Mesothelial cell of epicardium (in vitro differentiated cells): ENCODE measurements at places on chromosomes 11 and 22. TPM values are rescaled to one million over a fixed set of nuclear protein-coding genes. Genes with fewer than 3 reads are reported as not detected.

The TRIM49 gene
- not detected in 3 replicates for total RNA-seq

DNA sequence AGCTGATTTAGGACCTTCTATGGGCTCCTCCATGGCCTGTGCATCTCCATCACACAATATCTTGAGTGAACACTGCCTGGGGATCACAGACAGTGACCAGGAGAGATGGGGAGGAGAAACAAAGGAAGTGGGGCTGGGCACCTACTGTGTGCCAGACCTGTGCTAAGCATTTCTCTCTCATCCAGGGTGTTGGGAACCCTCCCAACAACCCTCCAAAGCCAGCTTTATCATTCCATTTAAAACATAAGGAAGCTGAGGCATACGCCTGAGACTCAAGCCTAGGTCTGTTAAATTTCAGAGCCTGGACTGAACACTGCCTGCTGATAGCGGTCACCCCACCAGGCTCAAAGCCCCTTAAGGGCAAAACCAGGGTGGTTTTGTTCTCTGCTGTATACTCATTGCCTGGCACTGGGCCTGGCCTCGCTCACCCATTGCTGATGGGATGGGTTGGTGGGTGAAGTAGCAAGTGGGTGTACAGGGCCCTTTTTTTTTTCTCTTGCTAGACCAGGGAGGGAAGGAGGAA lies 130.1 kb downstream of the MN1 start:
- DNase-seq, result no peak
- peak overlapping the region; percentile 76 for H3K27ac ChIP-seq
- H3K27me3 ChIP-seq, result no peaks in the 10 kb centered on the region

DNA sequence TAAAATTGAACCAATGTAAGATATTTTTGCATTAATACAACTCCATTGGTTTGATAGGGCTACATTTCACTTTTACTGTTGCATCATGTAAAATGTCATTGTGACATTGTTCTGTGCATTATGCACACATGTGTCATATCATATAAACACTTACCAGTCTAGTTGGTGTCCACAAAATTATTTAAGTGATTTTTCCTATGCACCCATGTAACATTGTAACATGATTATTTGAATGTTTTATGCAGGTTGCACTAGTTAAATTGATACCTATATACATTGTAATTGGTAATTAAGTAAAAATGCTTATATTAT lies 9.6 kb upstream of the BIRC3 start:
- no peak for DNase-seq
- H3K4me3 ChIP-seq, result no peak overlapping the region
- H3K27me3 ChIP-seq, result no peaks in the 10 kb centered on the region
- peaks cover 1% of the 10 kb centered on the region for H3K36me3 ChIP-seq

DNA sequence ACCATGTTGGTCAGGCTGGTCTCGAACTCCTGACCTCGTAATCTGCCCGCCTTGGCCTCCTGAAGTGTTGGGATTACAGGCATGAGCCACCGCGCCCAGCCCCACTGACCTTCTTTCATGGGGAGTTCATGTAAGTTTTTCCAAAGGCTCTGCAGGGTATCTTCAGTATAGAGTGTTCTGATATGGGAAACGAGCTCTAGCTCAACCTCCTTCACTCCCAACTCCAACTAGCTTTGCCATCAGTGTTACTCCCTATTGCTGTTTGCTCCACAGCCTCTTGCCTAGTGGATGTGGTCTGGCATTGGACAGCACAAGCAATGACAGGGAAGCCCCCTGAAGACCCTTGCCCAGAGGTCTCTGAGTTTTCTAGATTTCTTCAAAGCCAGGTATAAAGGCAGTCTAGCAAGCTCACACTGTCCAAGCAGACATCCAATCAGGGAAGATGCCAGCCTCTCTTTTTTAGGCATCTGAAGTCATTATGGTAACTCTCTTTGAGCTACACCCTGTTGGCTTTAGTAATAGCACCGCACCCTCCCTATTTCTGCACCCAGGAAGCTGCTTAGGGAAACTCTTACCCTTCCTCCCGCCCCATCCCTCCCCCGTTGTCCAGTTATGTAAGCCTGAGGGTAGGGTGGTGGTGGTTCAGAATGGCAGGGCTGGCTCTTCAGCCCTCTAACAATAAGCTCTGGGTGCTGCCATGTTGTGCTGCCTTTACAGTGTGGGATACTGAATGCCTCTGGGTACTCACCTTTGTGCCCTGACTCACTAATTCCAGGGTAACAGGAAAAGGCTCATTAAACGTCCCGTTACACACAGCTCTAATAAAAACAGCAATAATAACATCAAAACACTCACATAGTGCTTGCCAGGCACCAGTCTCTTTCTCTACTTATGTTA lies 41.4 kb upstream of the CLDN5 start:
- no peaks in the 10 kb centered on the region for H3K36me3 ChIP-seq
- no peak for DNase-seq
- peaks cover 21% of the 10 kb centered on the region for H3K27me3 ChIP-seq

GRCh38 chr11:14612694-14613093 lies 30.9 kb upstream of the PDE3B start:
- no peak overlapping the region for H3K27ac ChIP-seq
- no peaks in the 10 kb centered on the region for H3K27me3 ChIP-seq
- no peak for DNase-seq
- H3K4me3 ChIP-seq, result no peak overlapping the region

GRCh38 chr11:110901441-110901840 lies 189.2 kb upstream of the ARHGAP20 start:
- no peak for DNase-seq
- H3K27ac ChIP-seq, result no peak overlapping the region
- peaks cover 16% of the 10 kb centered on the region for H3K4me1 ChIP-seq
- H3K27me3 ChIP-seq, result no peaks in the 10 kb centered on the region

GRCh38 chr11:11608783-11609232 lies 13.0 kb downstream of the GALNT18 start:
- H3K27ac ChIP-seq, result no peak overlapping the region
- peaks cover 7% of the 10 kb centered on the region for H3K4me1 ChIP-seq
- DNase-seq, result no peak
- no peak overlapping the region for H3K4me3 ChIP-seq

DNA sequence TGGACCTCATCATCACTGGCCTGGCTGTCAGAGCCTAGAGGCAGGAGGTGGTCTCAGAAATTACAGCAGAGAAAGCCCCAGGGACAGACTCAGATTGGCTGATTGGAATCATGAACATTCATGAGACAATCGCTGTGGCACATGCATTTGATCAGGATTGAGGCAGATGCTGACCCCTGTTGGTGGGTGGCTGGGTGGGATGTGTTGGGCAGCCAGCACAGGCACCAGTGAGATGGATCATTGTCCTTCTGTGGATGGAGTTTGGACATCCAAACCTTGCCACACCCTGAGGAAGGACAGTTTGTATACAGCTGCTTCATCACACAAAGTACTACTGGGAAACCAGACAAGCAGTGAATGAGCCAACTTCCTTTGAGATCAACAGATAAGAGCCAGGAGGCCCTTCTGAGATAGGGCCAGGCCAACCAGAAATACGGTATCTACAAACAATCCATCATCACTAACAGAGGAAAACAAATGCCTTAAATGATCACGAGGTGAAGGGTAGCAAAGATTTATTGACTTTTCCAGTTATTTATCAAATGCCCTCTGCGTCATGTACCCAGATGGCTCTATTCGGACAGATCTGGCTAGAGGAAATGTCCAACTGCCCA lies 17.3 kb downstream of the COMMD9 start:
- H3K27ac ChIP-seq, result no peak overlapping the region
- DNase-seq, result no peak
- H3K27me3 ChIP-seq, result no peaks in the 10 kb centered on the region
- peaks cover 44% of the 10 kb centered on the region for H3K36me3 ChIP-seq
- no peaks in the 10 kb centered on the region for H3K4me1 ChIP-seq

DNA sequence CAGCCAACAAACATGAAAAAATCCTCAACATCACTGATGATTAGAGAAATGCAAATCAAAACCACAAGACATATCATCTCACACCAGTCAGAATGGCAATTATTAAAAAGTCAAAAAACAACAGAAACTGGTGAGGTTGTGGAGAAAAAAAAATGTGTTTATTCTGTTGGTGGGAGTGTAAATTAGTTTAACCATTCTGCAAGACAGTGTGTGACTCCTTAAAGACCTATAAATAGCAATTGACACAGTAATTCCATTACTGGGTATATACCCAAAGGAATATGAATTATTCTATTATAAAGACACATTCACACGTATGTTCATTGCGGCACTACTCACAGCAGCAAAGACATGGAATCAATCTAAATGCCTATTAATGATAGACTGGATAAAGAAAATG lies 427.3 kb upstream of the CHORDC1 start:
- no peak overlapping the region for H3K27ac ChIP-seq
- H3K4me1 ChIP-seq, result peaks cover 2% of the 10 kb centered on the region
- H3K36me3 ChIP-seq, result no peaks in the 10 kb centered on the region
- DNase-seq, result no peak
- no peaks in the 10 kb centered on the region for H3K27me3 ChIP-seq

DNA sequence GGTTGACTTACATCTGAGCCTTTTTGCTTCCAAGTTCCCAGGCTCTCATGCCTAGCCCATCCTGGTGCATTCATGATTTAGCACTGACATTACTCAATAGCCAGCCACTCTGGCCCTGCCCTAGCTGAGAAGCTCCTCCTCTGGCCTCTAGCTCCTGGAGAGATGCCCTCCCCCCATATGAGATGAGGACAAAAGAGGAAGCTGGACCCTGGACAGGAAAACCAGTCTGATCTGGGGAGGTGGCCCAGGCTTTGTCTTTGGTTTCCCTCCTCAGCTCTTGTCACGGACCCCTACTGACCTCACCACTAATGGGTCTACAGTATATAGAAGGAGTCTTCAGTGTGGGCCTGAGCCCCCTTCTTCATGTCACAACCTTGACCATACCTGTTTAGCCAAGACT lies 3.0 kb downstream of the RHOG start:
- no peaks in the 10 kb centered on the region for H3K36me3 ChIP-seq
- DNase-seq, result no peak
- no peaks in the 10 kb centered on the region for H3K27me3 ChIP-seq
- no peak overlapping the region for H3K27ac ChIP-seq
- H3K4me3 ChIP-seq, result no peak overlapping the region
- peaks cover 24% of the 10 kb centered on the region for H3K4me1 ChIP-seq
